ENCODE measurements at places on chromosomes 1 and 21. TPM values are rescaled to one million over a fixed set of nuclear protein-coding genes. Genes with fewer than 3 reads are reported as not detected.

The MYOG gene
- not detected for total RNA-seq

The SSR2 gene
- 270 TPM for total RNA-seq

The CFAP74 gene
- total RNA-seq: 0.08 TPM

The GUCA2B gene
- total RNA-seq: not detected

The KCNA3 gene
- not detected for total RNA-seq

The HHIPL2 gene
- 11.4 TPM for total RNA-seq

The SMG7 gene
- total RNA-seq: 40.1 TPM

The KAZN gene
- total RNA-seq: 3.5 TPM

The MMEL1 gene
- 0.18 TPM for total RNA-seq

The DENND1B gene
- total RNA-seq: 2.8 TPM

The GADD45A gene
- total RNA-seq: 48.1 TPM

The MYOM3 gene
- total RNA-seq: 6.5 TPM

The ASH1L gene
- 8.4 TPM for total RNA-seq

The RAD54L gene
- total RNA-seq: 11.8 TPM

The KDF1 gene
- total RNA-seq: 0.08 TPM

The OLFM3 gene
- not detected for total RNA-seq

The INSRR gene
- total RNA-seq: not detected

The RPTN gene
- not detected for total RNA-seq

The KCNK1 gene
- total RNA-seq: 17.8 TPM

The SH2D2A gene
- total RNA-seq: 2.8 TPM

The PTPN22 gene
- not detected for total RNA-seq

The NR5A2 gene
- 5.2 TPM for total RNA-seq

The CLSTN1 gene
- 64.2 TPM for total RNA-seq

The CHD1L gene
- total RNA-seq: 32.0 TPM

The BLZF1 gene
- total RNA-seq: 15.2 TPM

The KCNE2 gene
- total RNA-seq: not detected

Data from A549 treated with CORT108297 at 1 μM for 4 hours (cell line).